GM23338 (cell line): ENCODE measurements at places on chromosomes 16 and 17. TPM values are rescaled to one million over a fixed set of nuclear protein-coding genes. Genes with fewer than 3 reads are reported as not detected.

The AANAT gene
- total RNA-seq, result 0.28 and 1.3 TPM in 2 replicates

The SOX15 gene
- total RNA-seq, result 23.6 and 43.0 TPM in 2 replicates

The CHAD gene
- not detected in 2 replicates for total RNA-seq

The FZD2 gene
- 7.6 and 14.8 TPM in 2 replicates for total RNA-seq

The CCL5 gene
- not detected in 2 replicates for total RNA-seq

The KRT28 gene
- total RNA-seq, result not detected in 2 replicates

The MCRIP2 gene
- total RNA-seq, result 53.2 and 64.3 TPM in 2 replicates

The MMP2 gene
- total RNA-seq, result 40.2 and 43.8 TPM in 2 replicates

The NIP7 gene
- total RNA-seq, result 30.4 and 32.7 TPM in 2 replicates

DNA sequence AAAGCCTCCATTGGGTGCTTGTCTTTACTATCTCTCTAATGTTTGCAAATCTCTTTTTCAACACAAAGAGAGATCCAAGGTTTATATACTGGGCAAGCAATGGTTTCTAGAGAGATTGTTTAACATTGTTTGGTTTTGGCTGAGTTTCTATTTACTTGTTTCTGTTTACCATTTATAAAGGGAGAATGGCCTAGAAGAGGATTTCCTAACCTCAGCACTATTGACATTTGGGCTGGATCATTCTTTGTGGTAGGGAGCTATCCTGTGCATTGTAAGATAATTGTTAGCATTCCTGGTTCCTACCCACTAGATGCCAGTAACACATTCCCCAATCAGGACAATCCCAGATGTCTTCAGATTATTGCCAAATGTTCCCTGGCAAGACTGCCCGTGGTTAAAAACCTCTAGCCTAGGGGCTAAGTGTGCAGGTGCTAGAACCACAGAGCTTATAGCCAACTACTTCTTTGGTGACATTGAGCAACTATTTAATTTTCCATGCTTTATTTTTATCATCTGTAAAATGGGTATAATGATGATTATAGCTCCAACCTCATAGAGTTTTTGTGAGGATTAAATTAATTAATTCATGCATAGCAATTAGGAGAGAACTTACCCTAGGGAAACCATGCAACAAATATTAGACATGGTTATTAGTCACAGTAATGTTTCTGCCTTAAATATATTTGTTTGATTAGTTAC lies 413.9 kb upstream of the MAF start:
- H3K4me1 ChIP-seq, result no peaks in the 10 kb centered on the region
- no peaks in the 10 kb centered on the region for H3K36me3 ChIP-seq
- DNase-seq, result no peak
- no peaks in the 10 kb centered on the region for H3K27me3 ChIP-seq
- H3K4me3 ChIP-seq, result no peak overlapping the region
- H3K27ac ChIP-seq, result no peak overlapping the region

DNA sequence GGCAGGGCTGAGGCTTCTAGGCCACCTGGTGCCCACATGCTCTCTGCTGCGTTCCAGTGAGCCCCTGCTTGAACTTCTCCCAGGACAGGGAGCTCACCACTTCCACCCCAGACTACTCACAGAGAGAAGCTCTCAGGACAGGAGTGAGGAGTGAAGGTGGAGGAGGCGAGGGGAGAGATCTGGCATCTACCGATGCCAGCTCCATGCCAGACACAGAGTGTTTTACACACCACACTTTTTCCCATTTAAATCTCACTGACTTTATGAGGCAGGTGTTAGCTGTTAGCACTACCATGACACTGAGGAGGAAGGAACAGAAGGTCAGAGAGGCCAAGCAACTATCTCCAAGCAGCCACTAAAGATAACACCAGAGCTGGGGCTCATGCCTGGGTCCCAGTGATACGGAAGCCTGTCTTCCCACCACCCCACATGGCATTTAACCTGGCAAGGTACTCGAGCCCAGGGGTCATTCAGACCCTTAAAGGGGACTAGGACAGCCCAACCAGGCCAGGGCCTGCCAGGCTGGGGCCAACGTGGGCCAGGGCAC lies 6.8 kb downstream of the FAM83G start:
- H3K4me3 ChIP-seq, result no peak overlapping the region
- no peak for DNase-seq
- peaks cover 2% of the 10 kb centered on the region; the same call in 1 of the 2 replicates for H3K4me1 ChIP-seq
- no peaks in the 10 kb centered on the region for H3K27me3 ChIP-seq
- H3K36me3 ChIP-seq, result peaks cover 6% of the 10 kb centered on the region; the same call in 1 of the 2 replicates
- no peak overlapping the region for H3K27ac ChIP-seq

GRCh38 chr17:81094509-81095382 lies 59.8 kb downstream of the BAIAP2 start:
- no peaks in the 10 kb centered on the region for H3K27me3 ChIP-seq
- H3K4me3 ChIP-seq, result no peak overlapping the region
- peak; percentile 80 for DNase-seq
- peak overlapping the region; percentile 26; the same call in 1 of the 2 replicates for H3K27ac ChIP-seq
- H3K36me3 ChIP-seq, result no peaks in the 10 kb centered on the region

DNA sequence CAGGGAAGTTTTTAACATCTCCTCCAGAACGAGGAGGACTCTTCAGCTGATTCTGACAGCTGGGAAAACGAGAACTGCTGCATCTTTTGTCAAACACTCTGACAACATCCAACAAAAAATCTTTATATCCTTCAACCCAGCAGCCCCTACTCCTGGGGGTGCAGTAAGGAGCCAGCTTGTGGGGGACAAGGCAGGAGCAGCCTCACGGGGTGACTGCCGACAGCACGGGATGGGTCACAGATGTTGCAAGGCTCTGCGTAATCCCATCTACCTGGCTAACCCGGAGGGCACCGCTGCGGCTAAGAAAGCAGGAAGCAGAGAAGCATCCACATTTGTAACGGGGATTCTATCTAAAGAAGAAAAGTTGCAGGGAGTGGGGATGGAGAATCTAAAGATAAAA lies 28.6 kb downstream of the WDR45B start:
- H3K27ac ChIP-seq, result no peak overlapping the region
- no peaks in the 10 kb centered on the region for H3K27me3 ChIP-seq
- peaks cover 10% of the 10 kb centered on the region for H3K36me3 ChIP-seq
- no peaks in the 10 kb centered on the region for H3K4me1 ChIP-seq
- DNase-seq, result no peak

DNA sequence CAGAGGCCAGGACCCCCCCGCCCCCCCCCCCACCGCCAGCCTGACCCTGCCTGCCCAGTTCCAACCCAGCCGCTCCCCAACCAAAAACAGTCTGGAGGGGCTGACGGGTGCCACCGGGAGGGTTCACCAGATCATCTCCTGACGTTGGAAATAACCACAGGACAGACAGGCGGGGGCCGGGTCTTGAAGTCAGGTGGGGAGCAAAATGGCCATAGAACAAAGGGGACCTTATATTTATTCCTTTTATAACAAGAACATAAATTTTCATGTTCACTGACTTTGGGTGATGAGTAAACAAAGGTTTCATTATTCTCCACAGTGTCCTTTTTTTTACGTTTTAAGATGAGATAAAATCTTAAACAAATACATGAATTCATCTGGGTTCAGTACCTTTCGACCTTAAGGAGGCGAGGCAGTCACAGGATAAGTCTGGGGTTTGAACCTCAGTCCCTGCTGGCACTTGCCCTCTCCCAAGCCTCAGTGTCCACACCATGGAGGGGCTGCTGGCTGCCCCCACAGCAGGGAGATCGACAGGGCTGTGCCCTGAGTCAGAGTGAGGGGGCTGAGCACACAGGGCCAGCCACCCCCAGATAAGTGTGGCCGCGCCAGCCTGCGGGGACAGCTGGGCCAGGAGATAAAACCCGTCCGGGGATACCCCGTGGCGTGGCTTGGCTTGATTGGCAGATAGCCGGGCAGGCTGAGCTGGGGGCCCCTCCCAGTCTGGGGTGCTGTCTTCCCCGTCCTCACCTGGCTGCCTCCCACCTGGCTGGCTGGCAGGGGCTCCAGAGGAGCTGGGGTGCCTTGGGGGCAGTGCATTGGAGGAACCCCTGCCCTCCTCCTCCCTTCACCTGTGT lies 15.0 kb downstream of the SLC7A5 start:
- peaks cover 45% of the 10 kb centered on the region for H3K4me1 ChIP-seq
- peaks cover 5% of the 10 kb centered on the region; the same call in 1 of the 2 replicates for H3K36me3 ChIP-seq
- H3K4me3 ChIP-seq, result 0 out of 2 replicates have a peak overlapping the region, but pooled peaks have one; percentile 16
- no peaks in the 10 kb centered on the region for H3K27me3 ChIP-seq
- DNase-seq, result no peak

- no peaks in the 10 kb centered on the region for H3K27me3 ChIP-seq
- peaks cover 4% of the 10 kb centered on the region; the same call in 1 of the 2 replicates for H3K36me3 ChIP-seq
- DNase-seq, result no peak
- H3K27ac ChIP-seq, result peak overlapping the region; percentile 39; the same call in 1 of the 2 replicates
- peaks cover 5% of the 10 kb centered on the region for H3K4me1 ChIP-seq
Measured at GRCh38 chr16:29857133-29857760, 5.8 kb downstream of the CDIPT start.

DNA sequence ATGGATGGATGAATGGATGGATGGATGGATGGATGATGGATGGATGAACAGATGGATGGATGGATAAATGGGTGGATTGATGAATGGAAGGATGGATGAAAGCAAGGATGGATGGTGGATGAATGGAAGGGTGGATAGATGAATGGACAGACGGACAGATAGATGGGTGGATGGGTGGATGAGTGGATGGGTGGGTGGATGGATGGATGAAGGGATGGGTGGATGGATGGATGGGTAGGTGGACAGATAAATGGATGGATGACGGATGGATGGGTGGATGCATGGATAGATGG lies 14.9 kb downstream of the SRL start:
- no peaks in the 10 kb centered on the region for H3K27me3 ChIP-seq
- no peaks in the 10 kb centered on the region for H3K36me3 ChIP-seq
- H3K27ac ChIP-seq, result no peak overlapping the region
- H3K4me3 ChIP-seq, result no peak overlapping the region

- H3K27ac ChIP-seq, result no peak overlapping the region
- H3K4me3 ChIP-seq, result no peak overlapping the region
- H3K27me3 ChIP-seq, result no peaks in the 10 kb centered on the region
- no peaks in the 10 kb centered on the region for H3K36me3 ChIP-seq
- no peaks in the 10 kb centered on the region for H3K4me1 ChIP-seq
Measured at GRCh38 chr16:48146131-48146530, 9.7 kb downstream of the ABCC12 start.

GRCh38 chr16:76207270-76207669 lies 69.9 kb upstream of the CNTNAP4 start:
- H3K36me3 ChIP-seq, result no peaks in the 10 kb centered on the region
- H3K4me3 ChIP-seq, result no peak overlapping the region
- DNase-seq, result peak; percentile 60
- H3K27me3 ChIP-seq, result no peaks in the 10 kb centered on the region
- peaks cover 39% of the 10 kb centered on the region for H3K4me1 ChIP-seq

GRCh38 chr16:66263973-66264310 lies 102.5 kb upstream of the CDH5 start:
- no peaks in the 10 kb centered on the region for H3K36me3 ChIP-seq
- no peak for DNase-seq
- no peak overlapping the region for H3K27ac ChIP-seq

- no peaks in the 10 kb centered on the region for H3K27me3 ChIP-seq
- H3K4me3 ChIP-seq, result no peak overlapping the region
- no peaks in the 10 kb centered on the region for H3K36me3 ChIP-seq
- no peak overlapping the region for H3K27ac ChIP-seq
- H3K4me1 ChIP-seq, result no peaks in the 10 kb centered on the region
Measured at GRCh38 chr17:67813803-67814180, 11.5 kb upstream of the BPTF start.

GRCh38 chr17:74525465-74525725 lies 5.9 kb downstream of the CD300LB start:
- no peaks in the 10 kb centered on the region for H3K36me3 ChIP-seq
- H3K4me3 ChIP-seq, result no peak overlapping the region
- no peak for DNase-seq
- no peaks in the 10 kb centered on the region for H3K27me3 ChIP-seq
- H3K27ac ChIP-seq, result no peak overlapping the region

DNA sequence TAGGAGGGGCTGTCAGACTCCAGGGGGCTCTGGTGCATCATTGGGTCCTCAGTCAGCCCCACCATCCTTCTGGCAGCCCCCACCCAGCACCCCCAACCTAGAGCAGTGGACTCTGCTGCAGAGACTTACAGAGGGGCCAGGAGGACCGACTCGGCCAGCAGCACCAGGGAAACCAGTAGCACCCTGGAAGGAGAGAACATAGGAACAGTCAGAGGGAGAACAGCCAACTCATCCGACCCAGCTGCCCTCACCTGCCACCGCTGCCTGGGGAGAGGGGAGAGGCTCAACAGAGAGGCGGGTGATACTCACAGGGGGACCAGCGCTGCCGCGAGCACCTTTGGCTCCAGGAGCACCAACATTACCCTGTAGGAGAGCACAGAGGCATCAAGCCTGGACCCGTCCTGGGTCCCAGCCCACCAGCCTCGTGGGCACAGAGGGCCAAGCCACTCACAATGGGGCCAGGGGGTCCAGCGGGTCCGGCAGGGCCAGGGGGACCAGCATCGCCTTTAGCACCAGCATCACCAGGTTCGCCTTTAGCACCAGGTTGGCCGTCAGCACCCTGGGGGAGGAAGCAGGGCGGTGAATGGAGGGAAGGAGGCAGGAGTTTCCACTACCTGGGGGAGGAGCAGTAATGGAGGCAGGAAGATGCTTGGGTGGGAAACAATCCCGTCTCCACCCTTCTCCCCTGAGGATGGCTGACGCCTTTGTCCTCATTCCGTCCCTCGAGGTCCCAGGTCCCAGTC lies 11.7 kb downstream of the COL1A1 start:
- peaks cover 3% of the 10 kb centered on the region for H3K4me1 ChIP-seq
- H3K27ac ChIP-seq, result no peak overlapping the region
- no peaks in the 10 kb centered on the region for H3K36me3 ChIP-seq
- no peaks in the 10 kb centered on the region for H3K27me3 ChIP-seq
- no peak for DNase-seq
- no peak overlapping the region for H3K4me3 ChIP-seq

GRCh38 chr17:9636501-9636900 lies 8.8 kb upstream of the USP43 start:
- H3K36me3 ChIP-seq, result no peaks in the 10 kb centered on the region
- H3K4me3 ChIP-seq, result no peak overlapping the region
- no peak for DNase-seq
- no peak overlapping the region for H3K27ac ChIP-seq
- no peaks in the 10 kb centered on the region for H3K27me3 ChIP-seq
- peaks cover 5% of the 10 kb centered on the region; the same call in 1 of the 2 replicates for H3K4me1 ChIP-seq

DNA sequence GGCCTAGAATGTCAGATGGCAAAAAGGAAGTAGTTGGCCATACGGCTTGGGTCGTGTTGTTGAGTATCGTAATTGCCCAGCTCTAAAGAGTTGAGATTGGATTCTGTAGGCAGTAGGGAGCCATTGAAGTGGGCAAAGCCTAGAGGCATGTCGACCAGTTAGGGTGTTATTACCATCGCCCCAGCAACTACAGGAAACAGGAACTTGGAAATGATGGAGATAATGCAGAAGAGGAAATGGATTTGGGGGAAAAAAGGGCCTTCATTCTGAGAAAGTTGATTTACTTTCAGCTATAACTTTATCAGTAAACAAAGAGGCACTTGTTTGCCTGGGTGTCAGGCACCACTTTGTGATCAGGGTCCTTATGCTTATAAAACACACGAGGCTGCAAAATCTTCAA lies 52.6 kb downstream of the COX10 start:
- no peaks in the 10 kb centered on the region for H3K27me3 ChIP-seq
- DNase-seq, result no peak
- H3K36me3 ChIP-seq, result no peaks in the 10 kb centered on the region
- peaks cover 30% of the 10 kb centered on the region for H3K4me1 ChIP-seq
- no peak overlapping the region for H3K27ac ChIP-seq
- H3K4me3 ChIP-seq, result no peak overlapping the region

DNA sequence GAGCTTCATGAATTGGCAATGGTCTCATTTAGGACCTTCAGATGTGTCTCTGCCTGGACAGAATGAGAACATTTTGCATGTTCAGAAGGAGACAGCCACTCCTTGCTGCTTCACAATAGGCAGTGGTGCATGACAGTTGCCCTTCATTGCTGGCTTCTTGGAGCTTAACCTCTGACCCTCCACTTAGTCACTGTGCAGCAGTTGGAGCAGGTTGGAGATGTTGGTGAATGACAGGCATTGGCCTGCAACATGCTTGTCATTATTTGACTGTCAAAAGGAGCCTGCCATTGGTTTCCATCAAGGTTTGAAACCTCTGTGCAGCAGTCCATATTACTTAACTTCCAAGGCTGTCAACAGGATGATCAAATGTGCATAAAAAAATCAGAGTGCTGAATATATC lies 22.7 kb downstream of the FTO start:
- H3K27me3 ChIP-seq, result no peaks in the 10 kb centered on the region
- no peaks in the 10 kb centered on the region for H3K36me3 ChIP-seq
- H3K4me1 ChIP-seq, result peaks cover 7% of the 10 kb centered on the region; the same call in 1 of the 2 replicates
